ENCODE measurements at places on chromosomes 3 and 15.

DNA sequence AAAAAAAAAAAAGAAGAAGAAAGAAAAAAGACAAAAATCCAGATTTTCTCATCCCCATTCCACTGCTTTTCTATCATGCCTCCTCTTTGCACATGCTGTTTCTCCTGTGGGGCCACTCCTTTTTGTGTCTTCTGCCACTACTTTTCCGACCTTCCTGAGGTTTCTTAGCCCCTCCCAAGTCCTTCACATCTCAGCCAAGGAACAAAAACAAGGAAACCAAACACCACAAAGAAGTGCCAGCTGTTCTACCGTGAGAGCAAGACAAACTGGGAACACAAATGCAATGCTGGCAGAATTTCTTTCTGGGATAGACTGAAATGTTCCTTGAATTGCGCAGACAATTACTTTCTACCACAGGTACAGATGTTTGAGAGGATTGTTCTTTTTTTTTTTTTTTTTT lies 83.2 kb downstream of the MB21D2 start:
- no peak for DNase-seq

GRCh38 chr15:31740203-31740602 lies 290.1 kb upstream of the CHRNA7 start:
- DNase-seq, result peak; percentile 37

- DNase-seq, result no peak
Measured at GRCh38 chr15:56940388-56940787, 21.9 kb downstream of the TCF12 start.

DNA sequence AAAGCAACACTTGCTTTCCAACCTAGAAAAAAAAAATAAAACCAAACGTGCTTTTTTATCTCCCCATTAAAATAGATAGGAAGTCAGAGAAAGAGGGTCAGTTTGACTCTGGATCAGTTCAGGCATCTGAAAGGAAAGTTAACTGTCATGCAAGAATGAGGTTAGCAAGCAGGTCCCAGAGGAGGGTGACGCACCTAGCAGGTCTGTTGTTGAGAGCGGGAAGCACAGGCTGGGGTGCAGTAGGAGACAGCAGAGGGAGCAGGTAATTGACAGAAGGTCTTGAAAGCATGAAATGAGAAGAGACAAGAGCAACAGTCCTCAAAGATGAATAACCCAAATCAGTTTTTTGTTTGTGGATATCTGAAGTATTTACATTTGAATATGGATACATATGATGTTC lies 82.5 kb downstream of the ANO10 start:
- DNase-seq, result peak; percentile 12

- peak; percentile 27 for DNase-seq
Measured at GRCh38 chr15:100111125-100112060, 230.4 kb downstream of the ADAMTS17 start.

- peak; percentile 2 for DNase-seq
Measured at GRCh38 chr3:87025661-87026645, 35.0 kb upstream of the VGLL3 start.

DNA sequence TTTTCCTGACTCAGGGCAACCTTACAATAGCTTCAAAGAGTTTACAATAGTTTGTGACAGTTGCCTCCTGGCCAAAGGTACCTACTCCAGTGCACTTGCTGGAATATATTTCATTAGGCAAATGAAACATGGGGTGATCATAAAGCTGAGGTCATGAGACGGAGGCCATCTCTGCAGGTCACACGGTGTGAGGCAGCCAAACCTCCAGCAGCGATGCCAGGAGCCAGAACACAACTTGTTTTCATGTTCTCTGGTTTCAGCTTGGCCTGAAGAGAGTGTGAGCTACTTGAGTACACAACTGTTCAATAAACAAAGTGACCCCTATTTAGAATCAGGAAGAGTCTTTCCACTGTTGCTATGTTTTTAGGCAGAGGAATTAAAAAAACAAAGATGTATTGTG lies 42.7 kb upstream of the PYGO1 start:
- DNase-seq, result no peak

GRCh38 chr15:52343831-52344230 lies 48.2 kb upstream of the MYO5C start:
- DNase-seq, result no peak

DNA sequence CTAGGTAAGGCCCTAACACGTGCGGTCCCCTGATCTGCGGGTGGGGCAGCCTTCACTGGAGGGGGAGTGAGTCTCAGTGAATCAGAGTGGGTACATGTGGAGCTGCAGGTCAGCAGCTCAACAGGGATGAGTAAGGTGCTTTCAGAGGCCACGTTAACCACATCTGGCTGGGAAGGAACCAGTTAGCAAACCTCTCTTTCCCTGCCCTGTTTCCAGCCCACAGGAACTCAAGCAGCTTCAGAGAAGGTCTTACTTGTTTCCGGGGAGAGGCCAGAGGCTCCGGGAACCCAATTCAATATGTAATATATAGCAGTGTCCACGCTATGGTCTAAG lies 175.3 kb downstream of the XXYLT1 start:
- no peak for DNase-seq

DNA sequence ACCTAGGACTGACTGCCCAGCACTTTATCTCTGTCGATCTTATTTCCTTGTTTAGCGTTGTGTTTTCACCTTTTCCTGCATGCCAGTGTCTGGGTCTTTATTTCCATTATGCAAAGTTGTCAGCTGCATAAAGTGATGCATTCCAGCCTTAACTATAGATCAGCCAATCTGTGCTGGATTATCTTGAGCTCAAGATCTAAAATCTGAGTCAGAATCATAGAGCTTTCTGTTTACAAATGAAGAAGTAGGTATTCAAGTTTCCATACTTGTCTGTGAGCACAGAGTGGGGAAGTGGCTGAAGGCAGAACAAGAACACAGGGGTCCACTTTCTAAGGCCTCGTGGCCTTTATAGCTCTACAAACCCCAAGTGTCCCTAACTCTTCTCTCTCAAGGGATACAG lies 82.4 kb upstream of the PLCL2 start:
- DNase-seq, result no peak

- DNase-seq, result no peak
Measured at GRCh38 chr3:172550347-172550943, 27.2 kb upstream of the TNFSF10 start.

DNA sequence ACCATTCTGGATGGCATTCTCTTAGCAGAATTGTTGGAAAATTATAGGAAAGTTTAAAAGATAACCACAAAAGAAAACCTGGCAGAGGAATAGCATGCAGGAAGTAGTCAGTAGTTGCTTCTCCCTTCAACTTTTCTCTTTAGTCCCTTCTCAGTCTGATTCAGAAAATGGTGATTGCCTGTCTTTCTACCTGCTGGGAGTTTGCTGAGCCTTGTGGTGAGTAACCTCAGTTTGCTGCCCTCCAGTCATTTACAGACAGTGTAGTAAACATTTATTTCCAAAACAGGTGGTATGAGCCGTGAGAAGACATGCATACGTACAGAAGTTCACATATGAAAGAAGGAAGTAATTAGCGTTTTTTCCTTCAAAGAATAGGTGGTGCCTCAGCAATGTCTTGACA lies 224.7 kb upstream of the POU1F1 start:
- DNase-seq, result no peak

GRCh38 chr3:32018757-32019564 lies 37.4 kb downstream of the ZNF860 start:
- peak; percentile 17 for DNase-seq

DNA sequence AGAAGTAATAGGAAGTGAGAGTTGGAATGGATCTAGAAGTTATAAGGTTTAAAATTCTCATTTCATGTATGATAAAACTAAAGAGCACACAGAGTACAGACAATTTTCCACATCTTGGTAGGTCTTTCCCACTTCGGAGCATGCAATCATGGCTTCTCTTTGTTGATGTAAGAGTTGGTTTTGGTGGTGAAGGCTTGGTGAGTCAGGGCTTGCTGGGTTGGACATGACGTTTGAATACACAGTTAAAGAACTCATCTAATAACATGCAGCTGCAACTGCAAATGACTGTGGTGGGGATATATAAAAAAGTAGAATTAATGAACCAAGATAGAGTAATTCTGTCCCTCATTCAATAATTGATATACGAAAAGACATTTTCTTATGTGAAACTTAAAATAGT lies 39.5 kb upstream of the GRM7 start:
- no peak for DNase-seq

DNA sequence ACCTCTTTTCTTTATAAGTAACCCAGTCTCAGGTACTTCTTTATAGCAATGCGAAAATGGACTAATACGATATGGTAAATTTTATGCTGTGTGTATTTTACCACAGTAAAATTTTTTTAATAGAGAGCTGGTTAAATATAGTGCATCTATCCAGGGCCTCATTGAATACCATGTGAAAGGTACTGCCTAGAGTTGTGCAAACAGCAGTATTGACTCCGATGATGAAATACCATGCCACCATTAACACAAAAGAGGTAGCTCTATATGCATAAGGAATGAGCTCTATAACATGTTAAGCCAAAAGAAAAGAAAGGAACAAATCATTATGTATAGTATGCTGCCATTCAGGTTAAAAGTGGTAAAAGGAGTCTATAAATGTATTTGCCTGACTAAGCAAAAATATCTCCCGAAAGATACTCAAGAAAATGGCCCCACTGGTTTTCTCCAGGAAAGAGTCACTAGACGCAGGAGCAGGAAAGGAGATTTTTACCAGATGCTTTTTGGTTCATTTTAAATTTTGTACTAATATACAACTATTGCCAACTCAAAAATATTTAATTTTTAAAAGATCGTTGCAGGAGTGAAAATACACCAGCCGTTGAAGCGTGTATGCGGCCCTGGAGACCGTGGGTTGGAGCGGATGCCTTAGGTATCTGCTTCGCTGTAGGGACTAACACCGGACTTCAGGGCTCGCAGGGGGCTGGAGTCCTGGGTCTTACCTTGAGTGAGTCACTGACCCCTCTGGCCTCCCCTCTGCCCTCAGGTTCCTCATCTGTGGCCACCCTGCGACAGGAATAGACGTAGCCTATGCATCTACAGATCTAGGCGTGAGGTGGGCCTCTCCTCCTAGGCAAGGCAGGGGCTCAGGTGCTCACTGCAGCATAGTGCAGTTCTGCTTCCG lies 120.1 kb downstream of the CHSY1 start:
- DNase-seq, result no peak

GRCh38 chr3:117479095-117479494 lies 769.5 kb downstream of the TUSC7 start:
- no peak for DNase-seq

DNA sequence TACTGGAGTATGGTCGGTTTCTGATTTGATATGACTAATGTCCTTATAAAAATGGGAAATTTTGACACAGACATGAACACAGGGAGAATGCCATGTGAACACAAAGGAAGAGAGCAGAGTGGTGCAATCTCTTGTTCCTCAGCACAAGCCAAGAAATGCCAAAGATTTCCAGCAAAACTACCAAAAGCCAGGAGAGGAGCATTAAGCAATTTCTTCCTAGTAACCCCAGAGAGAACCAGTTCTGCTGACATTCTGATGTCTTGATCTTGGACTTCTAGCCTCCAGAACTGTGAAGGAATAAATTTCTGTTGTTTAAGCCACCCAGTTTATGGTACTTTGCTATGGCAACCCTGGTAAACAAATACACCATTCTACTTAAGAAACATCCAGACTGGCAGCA lies 227.8 kb upstream of the MRPL3 start:
- DNase-seq, result no peak

DNA sequence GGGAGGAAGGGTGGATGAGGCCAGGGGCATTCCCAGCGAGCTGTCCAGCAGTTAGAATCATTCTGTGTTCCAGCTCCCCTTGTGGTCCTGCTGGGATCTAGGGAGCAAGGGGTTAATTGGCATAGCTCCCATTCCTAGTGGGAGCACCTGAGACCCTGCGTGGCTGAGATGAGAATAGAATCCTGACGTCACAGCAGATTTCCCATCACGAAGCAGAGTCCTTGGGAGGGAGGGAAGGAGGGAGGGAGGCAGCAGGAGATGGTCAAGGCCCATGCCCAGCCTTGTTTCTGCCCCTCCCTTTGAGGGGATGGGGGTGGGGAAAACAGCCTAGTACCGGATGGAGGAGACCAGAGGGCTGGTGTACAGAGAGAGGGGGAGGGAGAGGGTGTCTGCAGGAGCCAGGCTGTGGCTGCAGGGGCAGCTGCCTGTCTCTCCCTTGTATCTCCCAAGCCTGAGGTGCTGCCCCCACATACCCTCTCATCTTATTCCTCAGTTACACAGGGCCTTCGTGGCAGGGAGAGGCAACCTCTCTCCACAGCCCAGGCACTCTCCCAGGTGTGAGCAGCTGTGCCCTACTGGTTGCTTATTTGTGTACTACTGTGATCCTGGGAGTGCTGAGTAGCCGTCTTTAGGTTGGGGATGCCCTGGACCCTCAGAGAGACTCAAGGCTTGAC lies 5.4 kb downstream of the TYRO3 start:
- peak; percentile 89 for DNase-seq

DNA sequence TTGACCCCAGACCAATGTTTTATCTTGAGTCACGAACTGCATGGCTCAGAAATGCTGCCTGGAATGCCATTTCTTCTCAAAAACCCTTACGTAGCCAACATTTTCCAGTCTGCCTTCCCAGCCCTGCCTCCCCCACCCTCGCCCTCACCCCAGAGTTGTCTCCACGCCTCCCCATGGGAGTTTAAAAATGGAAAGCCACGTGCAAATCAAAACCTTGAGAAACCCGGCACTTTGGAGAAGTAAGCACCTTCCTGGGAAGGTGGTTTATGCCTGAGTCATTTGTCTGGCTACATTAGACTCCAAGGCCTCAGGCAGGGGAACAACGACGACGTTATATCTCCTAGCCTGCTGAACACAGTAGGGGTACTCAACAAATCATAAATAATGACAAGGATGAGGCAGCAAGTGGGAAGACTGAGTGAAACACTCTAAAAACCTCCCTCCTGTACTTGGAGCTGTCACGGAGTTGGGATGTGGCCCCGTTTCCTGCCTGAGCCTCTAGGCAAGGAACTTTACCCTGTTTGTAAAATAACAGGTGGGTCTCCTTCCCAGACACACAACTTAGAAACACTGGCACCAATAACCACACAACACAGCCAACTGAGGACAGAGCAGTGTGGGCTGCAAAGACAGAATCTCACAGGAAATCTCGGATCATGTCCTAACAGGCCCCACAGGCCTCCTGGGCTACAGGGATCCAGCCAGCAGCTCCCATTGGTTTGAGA lies 179.1 kb downstream of the NTRK3 start:
- DNase-seq, result no peak

DNA sequence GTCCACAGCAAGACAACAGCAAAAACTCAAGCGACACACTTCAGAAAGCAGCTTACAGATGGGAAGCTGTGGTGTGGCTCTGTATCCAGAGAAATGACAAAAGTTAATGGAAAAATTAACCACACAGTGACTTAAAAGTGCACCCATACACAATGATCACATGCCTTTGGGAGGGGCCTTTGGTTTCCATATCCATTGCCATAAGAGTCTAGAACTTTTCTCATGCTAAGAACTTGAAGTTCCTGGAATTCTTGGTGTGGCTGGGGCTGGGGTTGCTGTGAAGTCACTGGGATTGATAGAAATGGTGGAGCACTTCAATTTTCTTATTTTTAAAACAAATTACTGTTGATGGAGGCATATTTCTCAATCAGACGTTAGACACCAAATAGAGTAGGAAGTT lies 108.6 kb upstream of the FEZF2 start:
- no peak for DNase-seq

Data from ELF-1 (cell line).